ENCODE measurements at places on chromosomes 6 and 20. TPM values are rescaled to one million over a fixed set of nuclear protein-coding genes. Genes with fewer than 3 reads are reported as not detected.

- no peak for DNase-seq
Measured at GRCh38 chr6:21070620-21071019, 522.9 kb upstream of the SOX4 start.

The HLA-DMA gene
- total RNA-seq = 38.8 TPM

DNA sequence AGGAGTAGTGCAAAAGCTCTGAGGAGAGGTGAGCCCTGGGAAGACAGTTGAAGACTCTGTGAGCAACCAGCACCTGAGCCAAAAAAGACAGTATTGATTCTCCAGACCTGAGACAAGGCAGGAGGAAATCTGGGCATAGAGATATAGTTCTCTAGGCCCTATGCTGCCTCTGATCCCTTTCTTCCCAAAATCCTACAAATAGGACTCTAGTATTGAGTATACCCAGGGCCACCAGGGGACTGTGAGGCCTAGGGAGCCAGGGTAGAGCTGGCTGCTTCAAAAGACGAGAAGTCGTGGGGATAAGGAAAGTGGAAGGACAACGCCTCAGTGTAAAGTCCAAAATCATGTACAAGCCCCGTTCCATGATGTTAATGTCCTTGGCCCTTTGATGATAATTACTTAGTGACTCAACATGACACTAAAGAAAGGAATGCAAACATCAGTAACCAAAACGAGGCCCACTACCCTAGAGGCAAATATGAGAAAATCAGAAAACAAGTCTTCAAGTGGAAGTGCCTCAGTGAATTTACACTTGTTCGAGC, 197.3 kb upstream of the PROKR2 start:
- DNase-seq = no peak

GRCh38 chr20:61800359-61801064, 265.2 kb downstream of the TAF4 start:
- no peak for DNase-seq

- no peak for DNase-seq
Measured at GRCh38 chr6:56072856-56073255, 174.5 kb downstream of the COL21A1 start.

All from left cardiac atrium (tissue), 4 donors.